ENCODE measurements at places on chromosomes 3 and 15.

GRCh38 chr3:17583530-17583929 lies 158.9 kb downstream of the TBC1D5 start:
- no peak for DNase-seq

DNA sequence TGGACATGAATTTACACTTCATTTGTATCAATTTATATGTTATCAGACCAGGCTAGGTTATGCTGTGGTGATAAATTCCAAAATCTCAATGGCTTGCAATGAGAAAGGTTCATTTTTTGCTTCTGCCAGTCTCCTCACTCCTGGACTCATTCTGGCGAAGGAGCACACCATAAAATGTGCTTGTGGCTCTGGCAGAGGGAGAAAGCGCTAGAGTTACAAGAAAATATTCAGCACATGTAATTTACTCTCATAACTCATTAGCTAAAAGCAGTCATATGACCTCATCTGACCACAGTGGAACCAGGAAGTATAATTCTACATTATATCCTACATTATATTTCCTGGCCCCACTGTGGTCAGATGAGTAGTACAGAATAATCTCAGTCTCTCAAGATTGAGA lies 193.8 kb downstream of the BCHE start:
- DNase-seq = no peak

- DNase-seq = no peak
Measured at GRCh38 chr15:48896869-48897814, 19.2 kb downstream of the EID1 start.

DNA sequence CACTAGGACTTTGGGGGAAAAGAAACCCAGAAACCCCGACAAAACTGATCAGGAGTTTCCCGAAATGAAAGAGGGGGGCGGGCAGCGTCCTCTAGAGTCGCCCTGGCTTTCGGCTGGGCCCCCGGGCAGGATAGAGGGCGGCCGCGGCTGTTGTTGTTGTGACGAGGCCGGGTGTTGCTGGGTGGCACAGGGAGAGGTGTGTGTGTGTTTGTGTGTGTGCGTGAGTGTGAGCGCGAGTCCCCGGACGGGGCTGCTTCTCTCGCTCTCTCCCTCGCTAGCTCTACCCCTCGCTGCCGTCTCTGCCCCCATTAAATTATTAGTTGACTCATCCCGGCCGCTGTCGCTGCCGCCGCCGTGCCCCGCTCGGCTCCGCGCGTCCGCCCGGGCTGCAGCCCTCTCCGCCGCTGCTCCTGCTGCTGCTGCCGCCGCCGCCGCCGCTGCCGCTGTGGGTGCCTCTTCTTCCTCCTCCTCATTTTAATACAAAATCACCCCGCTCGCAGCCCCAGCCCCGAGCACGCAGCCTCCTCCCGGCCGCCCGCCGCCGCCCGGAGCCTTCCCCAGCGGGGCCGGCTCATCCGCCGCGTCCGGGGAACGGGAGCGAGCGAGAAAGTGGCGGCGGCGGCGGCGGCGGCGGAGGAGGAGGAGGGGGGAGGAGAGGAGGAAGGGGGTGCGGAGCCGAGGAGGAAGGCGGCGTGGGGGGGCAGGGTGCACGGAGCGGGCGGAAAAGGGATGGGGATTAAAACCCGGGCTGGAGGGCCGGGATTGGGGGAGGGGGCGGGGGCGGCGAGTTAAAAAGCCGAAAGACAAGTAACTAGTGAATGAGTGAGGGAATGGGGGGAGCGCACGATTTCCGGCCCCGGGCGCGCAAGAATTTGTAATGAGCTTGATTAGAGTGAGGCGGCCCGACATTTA lies at the start of gene SATB1:
Gene SATB1, minus strand, starts transcription at position 611 of the 912 bp plus-strand sequence. CDS start 4,372 bp downstream, outside the sequence.
- DNase-seq = no peak

DNA sequence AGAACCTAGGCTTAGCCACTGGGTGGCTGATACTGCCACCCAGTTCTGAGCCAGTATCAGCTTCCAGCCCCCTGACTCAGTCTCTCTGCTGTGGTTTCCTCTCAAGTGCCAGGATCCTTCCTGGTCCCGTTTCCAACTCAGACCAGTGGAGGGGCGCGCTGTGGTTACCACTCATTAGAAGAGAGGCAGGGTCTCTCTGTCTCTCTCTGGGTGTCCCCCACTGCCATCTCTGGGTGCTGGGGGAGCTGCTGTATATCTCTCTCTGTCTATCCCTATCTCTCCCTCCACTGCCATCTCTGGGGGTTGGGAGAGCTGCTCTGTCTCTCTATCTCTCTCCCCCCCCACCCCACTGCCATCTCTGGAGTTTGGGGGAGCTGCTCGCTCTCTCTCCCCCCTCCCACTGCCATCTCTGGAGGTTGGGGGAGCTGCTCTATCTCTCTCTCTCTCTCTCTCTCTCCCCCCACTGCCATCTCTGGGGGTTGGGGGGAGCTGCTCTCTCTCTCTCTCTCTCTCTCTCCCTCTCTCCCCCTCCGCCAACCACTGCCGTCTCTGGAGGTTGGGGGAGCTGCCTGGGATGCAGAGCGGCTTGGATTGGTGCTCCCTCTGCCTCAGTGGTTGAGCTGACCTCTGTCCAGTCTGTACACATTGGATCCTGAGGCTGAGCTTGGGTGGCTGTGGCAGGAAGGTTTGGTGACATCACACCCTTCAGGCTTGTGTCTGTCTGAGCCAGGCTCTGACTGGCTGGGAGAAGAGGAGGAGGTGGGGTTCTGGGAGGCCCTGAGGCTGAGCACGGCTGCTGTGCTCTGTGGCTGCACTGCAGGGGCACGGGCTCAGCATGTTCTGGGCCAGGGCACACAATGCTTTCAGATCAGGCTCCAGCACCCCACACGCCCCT lies 98.9 kb downstream of the APBA2 start:
- DNase-seq = no peak

DNA sequence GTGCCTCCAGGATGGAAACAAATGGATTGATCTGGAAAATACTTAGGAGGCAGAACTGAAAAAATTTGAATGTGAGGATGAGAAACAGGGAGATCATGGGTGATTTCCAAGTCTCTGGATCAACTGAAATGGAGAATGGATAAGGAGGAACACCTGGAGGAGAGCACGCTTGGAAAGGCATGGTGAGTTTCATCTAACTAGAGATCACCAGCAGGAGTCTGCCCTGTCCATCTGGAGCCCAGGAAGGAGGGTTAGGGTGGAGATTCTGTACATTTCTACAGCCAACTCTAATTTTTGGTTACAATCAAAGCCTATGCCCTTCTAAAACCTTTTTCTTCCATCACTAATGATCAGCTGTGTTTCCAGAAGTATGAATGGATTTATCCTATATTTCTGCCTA lies 995.9 kb upstream of the CFAP20DC start:
- DNase-seq = no peak

Measured in activated CD4-positive, alpha-beta T cell treated with anti-CD3 and anti-CD28 coated beads, Interleukin-2, Interleukin-4, amounts not matched to agents 100 ng/mL and 50 ng/mL, durations not matched to agents 16 hours and 8 hours (primary cell).